ENCODE measurements at places on chromosomes 7 and 10.

- no peak for DNase-seq
These were observed 6.8 kb downstream of the PLAU start for GRCh38 chr10:73917566-73918305.

GRCh38 chr10:34046506-34047034 is 712.1 kb upstream of the NRP1 start:
- no peak for DNase-seq

- DNase-seq = no peak
These were observed 238.0 kb downstream of the EBF3 start for GRCh38 chr10:129725890-129726631.

DNA sequence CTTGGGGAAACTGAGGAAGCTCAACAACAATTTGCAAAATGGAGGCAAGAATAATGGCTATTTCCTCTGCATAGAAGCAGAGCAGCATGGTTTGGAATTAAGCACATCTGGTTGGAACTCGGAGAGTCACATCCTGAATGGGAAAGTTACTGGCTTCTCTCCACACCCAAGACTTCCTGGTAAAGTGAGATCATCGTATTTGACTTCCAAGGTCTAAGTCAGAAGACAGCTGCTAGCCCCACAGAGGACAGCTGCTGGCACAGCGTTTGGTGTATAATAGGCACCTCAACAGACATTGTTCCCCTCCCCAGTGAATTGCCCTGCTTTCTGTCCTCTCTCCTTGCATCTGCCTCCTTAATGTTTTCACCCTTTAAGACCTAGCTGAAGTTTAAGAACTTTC is 37.0 kb upstream of the NRF1 start:
- DNase-seq = no peak

- no peak for DNase-seq
These were observed 28.9 kb downstream of the ELFN1 start for GRCh38 chr7:1698951-1699350.

DNA sequence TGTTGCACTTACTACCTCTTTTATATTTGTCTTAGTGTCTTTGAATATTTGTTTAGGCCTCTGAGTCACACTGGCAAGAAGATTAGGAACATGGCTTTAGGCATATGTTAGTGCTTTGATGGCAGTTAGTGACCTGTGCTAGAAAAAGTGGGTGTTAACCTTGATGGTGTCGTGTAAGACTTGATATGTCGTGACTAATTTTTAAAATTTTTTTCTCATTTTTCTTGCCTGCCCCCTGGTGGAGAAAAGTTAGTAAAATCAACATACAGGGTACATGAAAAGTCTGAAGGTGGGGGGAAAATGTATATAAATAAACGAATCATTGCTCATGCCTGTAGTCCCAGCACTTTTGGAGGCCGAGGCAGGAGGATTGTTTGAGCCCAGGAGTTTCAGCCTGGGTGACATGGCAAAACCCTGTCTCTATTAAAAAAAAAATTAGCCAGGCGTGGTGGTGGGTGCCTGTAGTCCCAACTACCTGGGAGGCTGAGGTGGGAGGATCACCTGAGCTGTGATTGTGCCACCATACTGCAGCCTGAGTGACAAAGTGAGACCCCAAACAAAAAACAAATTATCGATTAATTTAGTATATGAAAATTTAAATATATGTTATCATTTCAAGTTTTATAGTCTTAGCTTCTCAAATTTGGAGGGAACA is 44.6 kb downstream of the TAX1BP1 start:
- DNase-seq = peak; percentile 14

DNA sequence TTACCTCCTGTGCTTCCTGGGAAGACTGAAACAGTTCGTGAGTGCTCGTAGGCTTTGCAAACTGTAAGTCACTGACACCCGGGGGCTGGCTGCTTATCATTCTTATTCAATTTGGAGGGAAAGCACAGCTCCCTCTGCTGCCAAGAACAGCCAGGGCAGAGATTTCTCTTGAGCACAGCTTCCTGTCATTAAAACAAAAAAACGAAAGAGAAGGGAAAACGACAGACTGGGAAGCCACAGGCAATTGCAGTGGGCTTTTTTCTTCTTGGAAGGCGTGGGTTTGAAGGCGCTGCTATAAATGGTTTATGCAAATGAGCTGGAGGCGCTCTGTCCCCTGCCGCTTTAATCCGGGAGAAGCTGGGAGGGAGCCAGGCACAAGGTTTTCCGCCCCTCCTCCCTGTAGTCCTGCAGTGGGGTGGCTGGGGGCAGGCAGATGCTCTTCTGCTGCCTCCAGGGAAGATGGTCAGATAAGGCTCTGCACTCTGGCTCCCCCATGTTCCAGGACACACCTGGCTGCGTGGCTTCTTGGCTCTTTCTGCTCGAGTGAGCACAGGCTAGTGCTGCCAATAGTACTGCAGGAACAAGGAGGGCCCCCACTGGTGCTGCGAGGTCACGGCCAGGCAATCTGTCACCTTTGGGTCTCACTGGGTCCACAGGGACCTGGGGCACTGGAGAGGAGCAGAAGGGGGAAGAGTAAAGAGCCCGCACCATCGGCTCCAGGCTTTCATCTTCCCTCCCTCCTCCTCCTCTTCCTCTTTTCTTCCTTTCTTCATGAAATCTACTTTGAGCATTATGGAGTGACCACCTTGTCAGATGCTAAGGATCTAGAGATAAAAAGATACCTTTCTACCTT is 49.5 kb downstream of the NEURL1 start:
- DNase-seq = peak; percentile 32

GRCh38 chr10:25083546-25084111 is 67.2 kb downstream of the THNSL1 start:
- no peak for DNase-seq

- no peak for DNase-seq
These were observed 14.9 kb downstream of the BZW2 start for GRCh38 chr7:16660702-16661464.

- no peak for DNase-seq
These were observed 229.2 kb downstream of the WDR11 start for GRCh38 chr10:121080281-121080891.

DNA sequence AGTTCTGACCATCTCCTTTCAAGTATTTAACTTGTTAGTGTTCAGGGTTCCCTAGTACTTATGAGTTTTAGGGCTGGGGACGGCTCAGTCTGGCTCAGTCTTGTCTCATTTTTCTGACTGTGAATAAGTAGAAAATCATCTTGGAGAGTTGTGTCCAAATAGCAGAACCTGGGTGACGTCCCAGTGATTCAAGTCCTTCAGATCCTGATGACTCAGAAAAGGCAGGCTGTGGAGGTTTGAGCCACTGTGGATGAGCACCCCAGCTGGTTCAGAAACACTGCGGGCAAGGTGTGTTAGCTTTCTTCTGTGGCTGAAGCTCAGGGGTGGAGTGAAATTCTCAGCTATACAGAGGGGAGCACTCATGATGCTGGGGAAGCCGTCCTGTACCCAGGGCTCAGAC is 154.4 kb upstream of the NPY start:
- no peak for DNase-seq

DNA sequence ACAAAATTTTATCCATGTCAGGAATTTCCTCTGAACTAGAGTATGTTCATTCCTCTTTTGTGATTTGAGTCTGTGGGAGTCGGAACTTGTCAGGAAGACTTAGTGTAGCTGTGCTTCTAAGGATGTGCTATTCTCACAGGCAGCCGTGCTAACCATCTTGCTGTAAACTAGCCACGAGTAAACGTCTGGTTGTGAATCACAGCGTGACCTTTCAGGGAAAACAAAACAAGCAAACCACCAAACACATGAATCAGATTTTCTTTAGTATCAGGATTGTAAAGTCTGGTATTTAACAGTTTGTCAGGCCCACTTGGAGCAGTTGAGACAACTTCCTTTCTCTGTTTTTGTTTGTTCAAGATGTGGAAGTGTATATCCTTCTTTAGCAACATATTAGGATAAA is 32.0 kb downstream of the AUTS2 start:
- DNase-seq = no peak

DNA sequence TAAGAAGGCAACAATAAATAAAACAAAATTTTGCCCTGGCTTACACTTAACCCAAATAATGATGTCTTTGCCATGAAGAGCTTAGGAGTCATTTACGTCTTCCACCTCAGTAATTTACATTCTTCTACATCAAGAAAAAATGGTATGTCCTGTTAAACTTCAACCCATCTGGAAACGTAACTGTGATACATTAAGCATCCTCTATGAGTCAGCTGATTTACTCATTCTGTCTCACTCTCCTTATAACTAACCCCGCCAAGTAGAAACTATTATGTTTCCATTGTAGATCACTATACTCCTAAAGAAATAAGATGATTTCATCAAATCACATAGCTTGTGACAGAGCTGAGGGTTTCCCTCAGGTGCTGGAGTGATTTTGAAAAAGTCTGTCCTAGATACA is 330.7 kb downstream of the CDC14C start:
- no peak for DNase-seq

- DNase-seq = no peak
These were observed 4.9 kb upstream of the CLDN3 start for GRCh38 chr7:73774923-73775322.

DNA sequence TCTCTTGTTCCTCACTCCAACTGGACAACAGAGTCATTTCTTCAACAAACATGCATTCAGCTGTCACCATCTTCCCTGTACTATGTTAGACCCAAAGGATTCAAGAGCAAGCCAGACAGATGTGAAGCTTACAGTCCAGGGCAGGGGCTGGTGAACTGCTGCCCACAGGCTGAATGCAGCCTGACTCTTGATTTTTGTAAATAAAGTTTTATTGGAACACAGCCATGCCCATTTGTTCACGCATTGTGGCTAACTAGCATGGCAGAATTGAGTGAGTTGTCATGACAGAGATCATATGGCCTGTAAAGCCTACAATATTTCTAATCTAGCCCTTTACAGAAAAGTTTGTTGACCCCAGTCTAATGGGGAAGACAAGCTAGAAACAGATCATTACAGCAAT is 208.7 kb downstream of the EMX2 start:
- no peak for DNase-seq

GRCh38 chr7:11217848-11218565 is 244.3 kb downstream of the PHF14 start:
- no peak for DNase-seq

DNA sequence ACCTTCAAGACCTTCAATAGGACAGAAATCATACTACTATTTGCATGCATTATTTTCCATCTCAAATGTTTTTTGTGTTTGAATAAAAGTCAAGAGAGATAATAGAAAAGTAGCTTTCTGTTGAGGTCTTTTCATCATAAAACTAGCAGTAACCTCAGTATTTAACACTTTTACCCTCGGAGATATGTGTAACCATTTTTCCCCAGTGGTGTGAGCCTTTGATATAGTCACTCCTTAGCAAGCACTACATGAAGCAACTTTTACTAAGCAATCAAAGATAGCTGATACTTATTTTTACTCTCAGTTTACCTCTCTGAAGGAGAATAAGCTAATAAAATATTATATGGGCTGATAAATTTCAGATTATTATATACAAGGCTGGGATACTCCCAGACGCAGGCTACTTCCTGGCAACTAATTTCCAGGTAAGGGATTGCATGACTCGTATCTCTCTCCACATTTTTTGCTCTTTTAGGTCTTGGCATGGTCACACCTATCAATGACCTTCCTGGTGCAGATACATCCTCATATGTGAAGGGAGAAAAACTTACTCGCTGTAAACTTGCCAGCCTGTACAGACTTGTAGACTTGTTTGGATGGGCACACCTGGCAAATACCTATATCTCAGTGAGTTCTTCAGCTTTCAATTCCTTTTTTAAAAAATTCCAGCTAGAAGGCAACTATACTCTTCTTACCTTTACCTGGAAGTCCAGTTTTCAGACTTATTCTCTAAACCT is 91.5 kb upstream of the MXI1 start:
- DNase-seq = no peak

GRCh38 chr10:103708627-103709288 is 146.6 kb downstream of the SH3PXD2A start:
- no peak for DNase-seq

DNA sequence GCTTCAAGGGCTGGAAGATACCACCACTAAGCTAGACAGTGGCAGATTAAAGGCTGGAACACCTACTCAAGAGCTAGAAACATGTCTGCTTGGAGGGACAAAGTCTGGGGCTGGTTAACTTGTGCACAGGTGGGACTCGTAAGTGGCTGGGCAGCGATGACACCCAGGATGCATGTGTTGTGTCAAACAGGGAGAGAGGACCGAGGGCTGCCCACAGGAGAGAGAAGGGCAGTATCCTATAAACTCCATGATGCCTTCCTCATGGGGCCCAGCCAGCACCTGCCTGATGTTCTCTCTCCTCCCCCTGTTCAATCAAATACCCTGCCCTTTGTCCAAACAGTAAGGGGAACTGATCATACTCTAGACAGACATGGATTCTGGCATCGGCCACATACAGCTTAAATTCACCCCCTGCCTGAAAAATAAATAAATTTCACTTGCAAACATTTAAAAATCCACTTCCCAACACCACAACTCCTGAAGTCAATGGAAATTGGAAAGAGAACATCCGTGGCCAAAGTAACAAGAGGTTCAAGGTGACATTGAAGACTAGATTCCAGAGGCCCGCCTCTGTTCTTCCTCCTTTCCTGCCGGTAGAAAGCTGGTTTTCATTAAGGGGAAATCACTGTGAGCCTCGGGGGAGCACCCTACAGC is 50.6 kb downstream of the CHST15 start:
- DNase-seq = no peak
